Adipocyte (in vitro differentiated cells): ENCODE measurements at places on chromosomes 7 and 10.

- DNase-seq: no peak
Measured at GRCh38 chr7:80183900-80184685, 49.5 kb downstream of the GNAI1 start.

DNA sequence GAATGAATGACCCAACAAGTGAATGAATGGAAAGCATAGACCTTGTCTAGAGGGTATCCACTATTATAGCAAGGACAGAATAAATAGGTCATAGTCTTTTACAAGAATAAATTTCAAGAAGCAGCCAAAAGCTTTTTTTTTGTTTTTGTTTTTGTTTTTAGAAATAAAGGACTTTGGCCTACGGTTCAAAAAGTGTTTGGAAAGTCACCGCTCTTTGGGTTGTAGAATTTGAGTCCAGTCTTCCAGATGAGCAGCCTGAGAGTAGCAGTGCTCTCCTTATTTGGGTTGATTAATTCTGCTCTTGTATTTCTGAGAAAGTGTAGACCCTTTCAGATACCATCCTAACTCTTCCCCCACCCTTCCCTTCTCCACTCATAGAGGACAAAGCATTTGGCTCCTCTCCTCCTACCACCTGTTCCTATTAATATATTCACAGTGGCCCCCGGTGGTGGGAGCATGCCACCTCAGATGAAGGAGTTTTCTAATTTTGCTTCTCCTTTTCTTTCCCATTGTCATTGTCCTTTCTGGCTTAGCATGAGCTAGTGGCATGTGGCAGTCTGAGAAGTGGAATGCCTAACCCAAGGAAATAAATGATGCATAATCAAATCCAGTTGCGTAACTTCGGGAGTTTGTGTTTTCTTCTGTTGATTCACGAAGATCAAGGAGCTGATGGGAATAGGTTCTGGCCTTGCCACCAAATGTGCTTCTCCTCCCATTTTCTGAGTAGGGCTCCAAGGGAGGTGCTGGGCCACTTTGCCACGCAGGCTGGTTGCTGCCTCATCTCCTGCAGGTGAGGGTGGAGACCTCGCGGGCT, 114.7 kb downstream of the CHN2 start:
- DNase-seq: no peak

GRCh38 chr10:133458021-133458709, 4.4 kb downstream of the SCART1 start:
- no peak for DNase-seq

- DNase-seq: no peak
Measured at GRCh38 chr7:53768186-53768585, 732.8 kb downstream of the POM121L12 start.

DNA sequence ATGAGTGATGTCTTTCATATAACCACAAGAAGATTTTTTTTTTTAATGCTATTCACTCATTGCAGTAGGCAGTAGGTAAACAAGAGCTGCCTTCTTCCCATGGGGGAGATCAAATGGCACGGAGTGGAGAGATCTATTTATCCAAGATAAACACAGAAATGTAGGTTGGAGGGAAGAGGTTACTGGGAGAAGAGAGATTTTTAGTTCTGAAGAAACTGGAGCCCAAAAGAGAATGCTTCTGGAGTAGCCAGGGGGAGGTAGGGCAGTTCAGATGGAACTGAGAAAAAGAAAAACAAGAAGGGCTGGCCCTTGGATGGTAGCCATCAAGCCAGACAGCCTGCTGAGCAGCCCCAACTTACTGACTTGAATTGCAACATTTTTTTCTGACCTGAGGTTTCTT, 270.1 kb upstream of the TPK1 start:
- DNase-seq: no peak

DNA sequence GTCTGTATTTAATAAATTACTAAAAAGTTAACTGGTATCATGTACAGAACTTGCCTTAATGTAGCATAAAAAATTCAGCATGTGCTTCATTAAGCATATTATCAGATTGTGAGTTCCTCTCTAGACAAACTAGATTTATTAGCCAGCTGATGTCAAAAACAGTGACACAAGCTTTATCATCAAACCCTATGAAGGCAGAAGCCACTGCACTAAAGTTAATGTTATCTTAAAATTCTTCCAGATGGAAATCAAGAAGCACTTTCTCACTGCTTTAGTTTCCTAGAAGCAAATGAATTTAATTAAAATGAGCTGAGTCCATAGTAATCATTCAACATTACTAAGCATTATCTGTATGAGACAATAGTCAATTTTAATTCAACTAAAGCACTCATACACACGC, 96.4 kb downstream of the ARHGAP12 start:
- no peak for DNase-seq

DNA sequence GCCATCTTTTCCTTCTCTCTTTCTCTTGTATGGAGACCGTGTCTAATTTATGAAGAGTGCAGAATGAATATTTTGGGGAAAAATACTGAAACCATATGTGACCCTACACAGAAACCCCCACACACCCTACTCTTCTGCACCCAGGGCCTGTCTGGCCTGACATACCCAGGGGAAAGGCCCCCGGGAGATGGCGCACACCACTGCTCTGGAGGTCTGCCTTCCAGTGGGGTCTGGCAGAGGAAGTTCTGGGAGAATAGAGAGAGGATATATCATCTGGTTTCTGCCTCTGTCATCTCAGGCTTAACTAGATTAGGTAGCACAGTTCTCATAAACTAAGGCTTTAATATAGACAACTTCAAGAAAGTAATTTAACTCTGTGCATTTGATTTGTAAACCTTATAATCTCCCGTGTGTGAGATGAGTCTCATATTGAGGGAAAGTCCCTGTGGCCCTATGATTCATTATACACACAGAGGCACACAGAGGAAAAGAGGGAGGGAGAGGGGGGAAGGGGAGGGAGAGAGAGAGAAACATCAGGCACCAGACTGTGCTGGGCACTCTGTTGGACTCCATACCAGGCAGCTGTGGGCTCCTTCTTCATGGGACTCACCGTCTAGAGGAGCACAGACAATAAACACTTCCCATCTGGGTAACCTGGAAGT, 123.3 kb downstream of the AOAH start:
- DNase-seq: no peak

GRCh38 chr10:128063736-128064107, 62.5 kb downstream of the MKI67 start:
- DNase-seq: no peak

- DNase-seq: peak; percentile 88
Measured at GRCh38 chr10:16968416-16969041, 151.3 kb upstream of the RSU1 start.

- no peak for DNase-seq
Measured at GRCh38 chr7:3070908-3071307, 27.2 kb upstream of the CARD11 start.

DNA sequence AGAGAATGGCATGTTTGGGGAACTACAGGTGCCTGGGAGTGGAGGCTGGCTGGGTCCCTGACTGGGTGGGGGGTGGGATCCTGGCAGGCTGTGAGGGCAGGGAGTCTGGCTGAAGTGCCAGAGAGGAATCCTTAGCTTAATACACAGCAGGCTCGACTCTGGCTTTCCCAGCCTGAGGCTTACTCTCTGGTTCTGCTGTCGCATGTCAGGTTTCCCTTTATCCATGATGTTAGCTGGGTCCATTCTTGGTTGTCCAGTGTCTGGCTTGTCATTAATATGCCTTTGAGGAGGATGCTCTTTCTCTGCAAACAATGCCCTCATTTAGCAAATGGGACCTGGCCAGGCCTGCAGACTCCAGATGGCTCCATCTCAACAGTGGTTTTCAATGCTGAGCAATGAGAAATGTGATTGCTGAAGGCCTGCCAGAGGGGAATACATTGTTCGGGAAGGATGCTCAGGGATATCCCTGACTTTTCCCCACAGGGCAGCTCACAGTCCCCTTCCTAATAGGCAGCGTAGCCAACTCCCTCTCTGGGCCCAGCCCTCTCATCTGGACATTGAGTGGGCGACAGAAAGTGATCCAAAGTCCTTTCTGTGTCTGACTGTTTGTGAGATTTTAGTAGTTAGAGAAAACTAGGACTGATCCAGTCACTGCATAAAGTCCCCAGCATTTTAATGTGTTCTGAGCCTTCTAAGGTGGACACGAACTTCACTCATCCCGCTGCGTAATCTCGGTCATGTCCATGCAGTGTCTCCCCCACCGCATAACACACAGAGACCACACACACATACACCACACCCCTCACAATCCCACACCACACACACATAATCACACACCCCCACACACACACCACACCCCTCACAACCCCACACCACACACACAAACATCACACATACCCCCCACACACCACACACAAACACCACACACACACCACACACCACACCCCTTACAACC, 124.9 kb downstream of the ANLN start:
- no peak for DNase-seq

DNA sequence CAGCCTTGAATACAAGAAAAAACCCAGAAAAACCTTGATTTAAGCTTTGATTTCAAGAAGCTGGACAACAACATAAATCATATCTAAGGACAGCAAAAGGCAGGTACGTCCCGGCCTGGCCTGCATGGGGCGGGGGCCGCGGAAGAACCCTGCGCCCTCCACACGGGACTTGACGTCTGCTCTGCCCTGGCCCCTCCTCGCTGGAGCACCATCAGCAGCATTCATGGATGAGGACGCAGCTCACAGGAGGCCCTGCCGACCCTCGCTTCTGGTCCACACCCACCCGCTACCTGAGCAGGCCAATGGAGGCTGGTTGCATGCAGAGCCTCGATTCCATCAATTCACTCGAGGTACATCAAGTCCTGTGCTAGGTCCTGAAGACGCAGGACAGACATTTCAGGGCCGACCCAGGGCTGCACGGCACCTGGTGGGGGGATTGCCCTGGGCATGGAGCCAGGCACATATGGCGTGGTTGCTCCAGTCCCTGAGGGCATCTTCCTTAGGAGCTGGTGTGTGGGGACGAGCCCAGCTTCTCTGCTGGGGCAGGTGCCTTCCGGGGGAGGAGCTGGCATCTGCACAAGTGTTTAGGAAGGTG, 63.1 kb upstream of the NKX6-2 start:
- no peak for DNase-seq

- DNase-seq: peak; percentile 39
Measured at GRCh38 chr7:143171697-143172096, 11.5 kb upstream of the TAS2R39 start.

DNA sequence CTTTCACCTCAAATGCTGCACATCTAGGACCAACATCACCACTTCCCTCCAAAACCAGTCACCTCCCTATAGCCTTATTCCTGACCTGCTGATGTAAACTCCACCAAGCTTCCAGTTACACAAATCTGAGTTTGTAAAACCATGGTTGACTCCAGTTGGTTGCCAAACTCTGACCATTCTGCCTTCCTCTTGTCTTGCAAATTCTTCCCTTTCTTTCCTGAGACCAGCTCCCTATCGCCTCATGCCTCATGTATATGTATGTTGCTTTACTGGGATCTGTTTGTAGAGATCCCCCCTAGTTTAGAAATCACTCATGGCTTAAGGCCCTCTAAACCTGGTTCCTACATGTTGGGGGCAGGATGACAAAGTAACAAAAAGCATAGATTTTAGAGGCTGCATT, 31.3 kb downstream of the PAX2 start:
- no peak for DNase-seq

GRCh38 chr7:145050415-145050814, 214.6 kb upstream of the TPK1 start:
- DNase-seq: no peak

DNA sequence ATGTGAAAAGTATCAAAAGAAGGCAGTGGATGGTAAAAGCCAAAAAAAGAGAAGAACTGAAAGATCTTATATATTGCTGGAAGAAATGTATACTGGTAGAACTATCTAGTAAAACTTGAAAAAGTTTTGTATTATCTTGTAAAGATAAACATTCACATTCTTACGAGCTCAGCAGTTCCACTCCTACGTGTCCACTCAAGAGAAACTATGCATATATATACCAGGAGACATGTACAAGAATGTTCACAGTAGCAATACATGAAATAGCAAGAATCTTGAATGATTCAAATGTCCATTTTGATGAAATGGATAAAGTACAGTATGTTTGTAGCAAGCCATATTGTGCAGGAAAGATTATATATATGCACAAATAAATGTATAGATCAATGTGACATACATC, 155.0 kb downstream of the RNF133 start:
- no peak for DNase-seq

GRCh38 chr7:70392877-70393435, 739.0 kb upstream of the GALNT17 start:
- no peak for DNase-seq

GRCh38 chr7:50209461-50210135, 94.9 kb upstream of the IKZF1 start:
- DNase-seq: no peak

GRCh38 chr7:5193880-5194279, 3.8 kb downstream of the WIPI2 start:
- DNase-seq: no peak

DNA sequence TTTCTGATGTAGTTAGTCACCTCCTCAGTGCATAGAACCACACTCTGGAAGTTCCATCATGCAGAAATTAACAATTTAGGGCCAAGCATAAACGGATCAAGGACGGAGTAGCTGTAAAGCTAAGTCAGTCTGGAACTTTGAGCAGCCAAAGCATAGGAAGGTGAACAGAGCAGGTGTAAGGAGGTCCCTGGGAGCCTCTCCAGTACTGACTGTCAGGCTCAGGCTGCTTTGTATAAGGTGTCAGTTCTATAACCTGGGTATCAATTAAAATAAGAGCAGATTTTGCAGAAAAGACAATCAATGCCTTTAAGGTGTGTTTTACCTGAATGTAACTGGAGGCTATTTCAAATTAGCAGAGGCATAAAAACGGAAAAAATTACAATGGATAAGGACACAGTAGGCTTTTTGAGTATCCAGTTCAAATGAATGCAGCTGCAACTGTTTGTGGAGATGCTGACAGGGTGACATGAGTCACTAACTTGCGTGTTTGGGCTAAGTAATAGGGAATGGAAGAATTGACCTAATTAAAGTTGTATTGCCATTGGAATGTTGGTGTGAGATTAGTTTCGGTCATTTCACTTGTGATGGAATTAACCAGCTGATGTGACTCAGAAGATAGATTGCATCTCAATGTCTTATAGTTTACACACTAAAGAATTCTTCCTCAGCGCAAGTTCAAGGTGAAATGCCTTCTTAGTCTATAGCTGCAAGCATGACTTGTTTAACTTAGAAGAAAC, 417.9 kb upstream of the CNTNAP2 start:
- DNase-seq: no peak

- DNase-seq: no peak
Measured at GRCh38 chr10:8803992-8804391, 749.5 kb downstream of the GATA3 start.

DNA sequence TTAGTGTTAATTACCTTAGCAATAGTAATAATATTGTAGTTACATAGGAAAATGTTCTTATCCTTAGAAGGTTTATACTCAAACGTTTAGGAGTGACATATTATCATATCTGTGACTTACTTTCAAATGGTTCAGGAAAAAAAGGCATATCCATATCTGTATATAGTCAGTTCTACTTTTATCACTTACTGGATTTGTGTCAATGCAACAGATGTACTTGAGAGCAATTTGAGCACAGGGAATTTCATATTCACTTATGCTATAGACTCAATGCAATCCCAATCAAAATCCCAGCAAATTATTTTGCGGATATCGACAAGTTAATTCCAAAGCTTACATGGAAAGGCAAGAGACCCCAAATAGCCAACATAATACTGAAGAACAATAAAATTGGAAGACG, 10.0 kb downstream of the DENND11 start:
- no peak for DNase-seq
